ENCODE measurements at places on chromosomes 6 and 20.

DNA sequence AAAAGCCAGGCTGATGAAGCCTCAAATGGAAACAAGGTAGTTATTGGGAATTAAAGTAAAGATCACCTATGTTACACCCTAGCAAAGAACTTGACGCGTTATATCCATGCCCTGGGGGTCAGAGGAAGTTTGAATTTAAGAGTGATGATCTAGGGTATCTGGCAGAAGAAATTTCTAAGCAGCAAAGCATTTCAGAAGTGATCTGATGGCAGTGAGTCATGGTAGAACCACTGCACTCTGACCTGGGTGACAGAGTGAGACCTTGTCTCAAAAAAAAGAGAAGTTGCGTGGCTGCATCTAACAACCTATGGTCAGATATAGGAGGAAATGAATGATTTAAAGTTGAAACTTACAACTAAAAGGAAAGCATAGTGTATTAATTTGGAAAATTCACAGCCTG lies 45.2 kb downstream of the SCP2D1 start:
- no peak for DNase-seq

DNA sequence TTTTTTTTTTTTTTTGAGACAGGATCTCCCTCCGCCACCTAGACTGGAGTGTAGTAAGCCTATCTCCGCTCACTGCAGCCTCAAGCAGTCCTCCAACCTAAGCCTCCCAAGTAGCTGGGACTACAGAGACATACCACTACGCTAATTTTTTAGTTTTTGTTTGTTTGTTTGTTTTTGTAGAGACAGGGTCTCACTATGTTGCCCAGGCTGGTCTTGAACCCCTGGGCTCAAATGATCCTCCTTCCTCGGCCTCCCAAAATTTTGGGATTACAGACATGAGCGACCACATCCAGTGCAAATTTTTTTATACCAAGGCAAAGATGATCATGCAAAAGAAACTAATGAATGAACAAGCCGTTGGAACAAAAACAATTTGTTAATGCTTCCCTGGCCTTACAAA lies 5.3 kb downstream of the FUCA2 start:
- no peak for DNase-seq

DNA sequence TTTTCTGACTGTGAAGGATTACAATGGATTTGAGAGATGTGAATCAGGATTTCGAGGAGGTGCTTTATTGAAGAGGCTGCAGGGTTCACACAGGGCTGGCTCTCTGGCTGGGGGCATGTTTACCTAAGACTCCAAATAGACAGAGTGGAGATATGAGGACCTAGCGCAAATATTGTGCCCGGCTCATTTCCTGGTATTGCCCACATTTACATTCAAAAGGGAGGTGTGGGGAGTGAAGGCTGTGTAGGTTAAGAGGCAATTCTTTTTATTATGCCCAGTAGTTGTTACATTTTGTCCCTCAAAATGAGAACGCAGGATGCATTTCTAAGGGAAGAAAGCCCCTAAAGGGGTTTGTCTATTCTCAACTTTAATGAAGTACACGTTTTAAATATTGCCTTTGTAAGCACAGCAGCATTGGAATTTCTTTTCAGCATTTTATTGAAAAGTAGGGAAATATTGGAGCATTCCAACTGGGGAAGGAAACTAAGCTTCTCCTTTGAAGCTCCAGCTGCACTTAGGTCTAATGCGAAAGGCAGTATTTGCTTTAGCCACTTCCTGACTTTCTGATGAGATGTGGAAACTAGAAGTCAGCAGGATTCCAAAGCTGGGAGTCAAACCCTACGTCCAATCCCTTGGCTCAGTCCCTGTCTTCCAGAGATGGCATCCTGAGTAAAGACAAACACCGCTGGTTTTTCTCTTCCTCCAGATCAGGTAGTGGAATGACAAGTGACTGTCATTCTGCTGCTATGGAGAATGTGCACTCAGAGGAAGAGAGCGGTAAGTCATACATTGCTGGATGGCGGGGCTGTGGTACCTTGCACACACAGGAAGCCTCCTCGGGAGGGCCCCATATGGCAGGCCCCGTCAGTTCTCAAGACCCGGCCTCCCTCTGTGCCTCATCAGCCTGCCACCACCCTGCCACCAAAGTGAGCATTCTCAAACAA lies 70.7 kb downstream of the MYB start:
- no peak for DNase-seq

DNA sequence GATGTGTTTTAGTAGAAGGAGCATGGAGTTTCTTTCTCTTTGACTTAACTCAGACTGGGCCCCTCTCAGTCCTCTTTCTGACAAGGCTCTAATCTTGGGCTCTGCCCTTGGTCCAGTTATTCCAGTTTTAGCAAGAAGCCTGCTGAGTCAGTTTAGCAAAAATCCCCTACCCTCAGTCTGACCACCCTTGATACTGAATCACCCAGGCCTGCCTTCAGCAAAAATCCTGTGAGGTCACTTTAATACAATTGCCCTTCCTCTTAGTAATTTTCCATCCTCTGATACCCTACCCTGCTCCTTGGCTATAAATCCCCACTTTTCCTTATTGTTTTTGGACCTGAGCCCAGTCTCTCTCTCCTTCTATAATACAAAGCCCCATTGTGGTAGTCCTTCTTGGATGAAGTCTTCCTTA lies 326.7 kb upstream of the NOX3 start:
- DNase-seq: no peak

GRCh38 chr6:93272211-93272610 lies 147.1 kb downstream of the EPHA7 start:
- no peak for DNase-seq

- DNase-seq: no peak
These were observed 35.7 kb downstream of the COL11A2 start for GRCh38 chr6:33156561-33156960.

- no peak for DNase-seq
These were observed 103.1 kb downstream of the BMP2 start for GRCh38 chr20:6870559-6870958.

DNA sequence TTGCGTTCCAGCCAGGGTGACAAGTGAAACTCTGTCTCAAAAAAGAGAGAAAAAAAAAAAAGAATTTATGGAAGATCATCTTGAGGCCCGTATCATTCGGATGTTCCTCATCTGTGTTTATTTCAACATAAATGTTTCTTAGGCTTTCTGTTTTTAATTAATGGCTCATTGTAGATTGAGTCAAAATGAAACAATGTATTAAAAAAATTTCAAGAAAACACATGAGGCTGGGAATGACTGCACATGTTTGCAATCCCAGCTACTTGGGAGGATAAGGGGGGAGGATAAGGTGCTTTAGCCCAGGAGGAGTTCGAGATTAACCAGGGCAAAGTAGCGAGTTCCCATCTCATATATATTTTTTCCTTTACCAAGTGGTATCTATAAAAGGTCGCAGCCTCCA lies 47.3 kb downstream of the ITCH start:
- no peak for DNase-seq

GRCh38 chr20:63701051-63701328 lies 4.5 kb downstream of the TNFRSF6B start:
- no peak for DNase-seq

DNA sequence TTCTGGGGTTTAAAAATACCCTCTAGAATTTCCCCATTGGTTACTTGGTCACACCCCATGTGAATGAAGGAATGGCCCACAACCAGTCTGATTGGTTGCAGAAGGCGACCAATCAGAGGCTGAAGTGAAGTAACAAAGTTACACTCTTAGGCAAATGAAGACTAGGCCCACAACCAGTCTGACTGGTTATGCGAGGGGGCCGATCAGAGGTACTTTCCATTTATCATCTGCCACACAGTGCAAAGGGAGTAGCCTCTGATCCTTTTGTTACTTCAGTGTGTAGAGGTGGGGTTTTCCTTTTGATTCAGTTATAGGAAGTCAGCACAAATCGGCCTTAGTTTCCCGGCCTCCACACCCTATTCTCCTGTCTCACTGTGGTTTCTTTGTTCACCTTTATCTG lies 61.2 kb upstream of the SGK1 start:
- DNase-seq: peak; percentile 16

DNA sequence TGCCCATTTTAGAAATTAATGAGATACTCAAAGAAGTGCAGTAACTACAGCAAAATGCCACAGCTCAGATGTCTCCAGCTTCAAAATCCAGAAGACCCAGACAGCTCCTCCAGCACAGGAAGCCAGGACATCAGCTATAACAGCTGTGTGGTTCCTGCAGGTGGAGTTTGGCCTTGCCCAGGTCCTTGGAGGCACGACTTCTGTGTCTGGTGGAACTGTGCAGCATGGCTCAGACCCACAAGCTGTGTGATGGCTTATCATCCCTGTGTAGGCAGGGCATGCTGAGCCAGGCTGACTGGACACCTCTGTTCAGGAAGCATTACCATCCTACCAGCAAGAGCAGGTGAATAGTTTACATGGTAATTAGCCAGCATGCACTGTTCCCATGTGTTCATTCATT lies 26.5 kb upstream of the CD93 start:
- DNase-seq: no peak

GRCh38 chr6:34126419-34126818 lies 19.5 kb downstream of the GRM4 start:
- DNase-seq: no peak

- no peak for DNase-seq
These were observed 66.0 kb upstream of the TXNDC5 start for GRCh38 chr6:7976485-7977056.

DNA sequence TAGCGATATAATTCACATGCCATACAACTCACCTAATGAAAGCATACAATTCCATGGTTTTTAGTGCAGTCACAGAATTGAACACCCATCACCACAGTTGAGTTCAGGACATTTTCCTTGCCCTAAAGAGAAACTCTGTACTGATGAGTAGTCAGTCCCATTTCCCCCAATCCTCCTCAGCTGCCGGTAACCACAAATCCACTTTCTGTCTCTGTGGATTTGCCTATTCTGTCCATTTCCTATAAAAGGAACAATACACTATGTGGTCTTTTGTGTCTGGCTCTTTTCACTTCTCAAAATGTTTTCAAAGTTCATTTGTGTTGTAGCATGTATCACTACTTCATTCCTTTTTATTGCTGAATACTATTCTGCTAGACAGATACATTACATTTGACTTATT lies 67.9 kb upstream of the TGM3 start:
- DNase-seq: no peak

GRCh38 chr20:45578231-45578630 lies 853 bp downstream of the WFDC8 start:
- no peak for DNase-seq

DNA sequence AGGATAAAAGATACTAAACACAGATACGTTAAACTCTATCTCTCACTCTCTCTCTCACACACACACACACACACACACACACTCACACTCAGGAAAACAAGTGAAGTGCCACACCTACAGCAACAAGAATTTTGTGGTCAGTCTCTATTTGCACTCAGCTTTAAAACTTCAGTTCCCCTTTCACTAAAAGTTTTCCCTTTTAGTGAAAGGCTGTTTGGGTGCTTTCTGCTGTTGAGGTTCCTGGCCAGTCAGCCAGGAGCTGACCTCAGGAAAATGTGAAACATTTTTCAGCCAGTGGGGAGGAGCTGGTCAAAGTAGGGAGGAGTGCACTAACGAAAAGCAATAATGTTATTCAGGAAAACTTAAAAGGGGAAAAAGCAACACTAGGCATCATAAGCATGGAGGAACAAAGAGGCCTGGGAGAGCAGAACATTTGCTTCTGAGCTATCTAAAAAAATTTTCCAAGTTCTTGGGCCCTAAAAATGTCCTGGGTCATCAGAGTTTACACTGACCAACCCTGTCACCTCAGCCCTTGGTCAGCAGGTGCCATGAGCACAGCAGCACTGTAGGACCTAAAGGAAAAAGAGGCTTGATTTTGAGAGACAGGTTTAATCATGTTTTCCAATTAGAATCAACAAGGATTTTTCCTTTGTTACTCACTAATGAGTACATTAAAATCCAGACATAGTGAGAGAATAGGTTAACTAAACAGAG lies 30.7 kb upstream of the NT5E start:
- no peak for DNase-seq

DNA sequence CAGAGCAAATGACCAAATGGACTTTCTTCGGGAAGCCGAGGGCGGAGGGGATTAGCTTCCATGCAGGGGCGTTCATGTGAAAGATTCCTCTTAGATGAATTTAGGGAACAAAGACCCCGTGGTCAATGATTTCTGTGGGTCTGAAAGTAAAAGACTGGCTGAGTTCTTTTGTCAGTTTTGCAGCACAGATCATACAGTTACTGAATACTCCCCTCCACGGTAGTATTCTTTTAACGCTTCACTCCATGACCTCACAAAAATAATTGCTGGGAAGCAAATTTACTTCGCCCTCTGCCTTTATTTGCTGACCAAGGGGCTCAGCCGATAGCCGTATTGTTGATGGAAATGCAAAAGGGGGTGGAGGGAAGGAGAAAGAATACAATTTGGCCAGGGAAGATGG lies 86.0 kb upstream of the SALL4 start:
- DNase-seq: no peak

GRCh38 chr6:15255909-15256395 lies 10.1 kb downstream of the JARID2 start:
- DNase-seq: no peak

DNA sequence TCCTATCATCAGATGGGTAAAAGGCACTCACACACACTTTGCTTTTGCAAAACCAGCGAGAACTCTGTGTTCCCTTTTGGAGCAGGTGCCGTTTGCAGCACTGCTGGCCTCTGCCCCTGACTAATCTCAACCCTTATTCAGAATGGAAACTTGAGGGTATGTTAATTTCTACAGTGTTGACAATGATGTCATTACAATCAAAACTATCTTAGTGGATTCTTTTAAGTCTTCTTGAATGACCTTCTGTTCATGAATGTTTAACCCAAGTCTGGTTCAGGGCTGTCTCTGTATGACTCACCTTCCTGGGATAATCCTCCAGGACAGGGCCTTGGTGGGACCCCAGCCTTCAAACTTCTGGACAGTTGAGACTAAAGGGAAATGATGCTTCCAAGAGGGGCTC lies 197.9 kb downstream of the CDH4 start:
- DNase-seq: no peak

GRCh38 chr20:8255945-8256632 lies 124.0 kb downstream of the PLCB1 start:
- no peak for DNase-seq

GRCh38 chr6:125112934-125113333 lies 40.6 kb upstream of the TPD52L1 start:
- no peak for DNase-seq

DNA sequence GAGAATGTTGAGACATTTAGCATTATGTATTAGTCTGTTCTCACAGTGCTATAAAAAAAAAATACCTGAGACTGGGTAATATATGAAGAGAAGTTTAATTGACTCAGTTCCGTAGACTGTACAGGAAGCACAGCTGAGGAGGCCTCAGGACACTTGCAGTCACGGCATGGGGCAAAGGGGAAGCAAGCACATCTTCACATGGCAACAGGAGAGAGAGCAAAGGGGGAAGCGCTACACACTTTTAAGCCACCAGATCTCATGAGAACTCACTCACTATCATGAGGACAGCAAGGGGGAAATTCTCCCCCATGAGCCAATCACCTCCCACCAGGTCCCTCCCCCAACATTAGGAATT lies 26.8 kb upstream of the TFAP2A start:
- no peak for DNase-seq
